ENCODE measurements at places on chromosomes 6 and 20. TPM values are rescaled to one million over a fixed set of nuclear protein-coding genes. Genes with fewer than 3 reads are reported as not detected.

ARG1 gene
- total RNA-seq = not detected

OR2B6 gene
- total RNA-seq = not detected

C6orf47 gene
- total RNA-seq = 26.5 TPM

DNA sequence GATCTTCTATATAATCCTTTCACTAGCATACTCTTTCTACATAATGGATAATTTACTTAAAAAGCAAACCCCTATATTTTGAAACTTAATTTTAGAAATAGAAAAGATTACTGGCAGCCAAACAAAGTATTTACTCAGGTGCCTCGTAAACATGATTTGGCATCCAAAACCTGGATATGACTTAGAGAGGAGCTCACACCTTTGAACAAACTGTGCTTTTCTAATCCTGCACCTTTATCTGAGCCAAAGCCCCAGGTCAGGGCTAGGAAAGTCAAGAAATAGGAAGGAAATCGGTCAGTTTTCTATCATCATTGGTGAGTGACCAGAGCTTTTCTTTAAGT, 170.9 kb downstream of the PHF3 start:
- no peak for DNase-seq
- H3K27ac ChIP-seq = no peak overlapping the region
- no peak overlapping the region for H3K4me3 ChIP-seq

DNA sequence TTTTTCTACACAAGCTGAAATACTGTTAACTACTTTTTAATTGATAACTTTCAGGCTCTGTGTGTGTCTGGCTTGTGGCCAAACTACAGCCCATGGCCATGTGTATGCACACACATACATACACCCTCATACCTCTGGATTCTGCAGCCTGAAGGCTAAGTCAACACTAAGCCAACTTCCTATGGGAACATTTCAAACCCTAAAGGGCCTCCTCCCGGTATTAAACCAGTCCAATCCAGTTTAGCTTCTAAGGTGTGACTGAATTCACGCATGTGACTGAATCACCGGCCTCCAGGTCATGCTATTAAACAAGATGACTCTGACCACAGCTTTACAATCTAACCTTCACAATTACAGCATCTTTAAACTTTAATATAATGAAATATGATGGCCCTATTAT, 20.7 kb upstream of the DST start:
- no peak for DNase-seq
- H3K27me3 ChIP-seq = no peaks in the 10 kb centered on the region

DNA sequence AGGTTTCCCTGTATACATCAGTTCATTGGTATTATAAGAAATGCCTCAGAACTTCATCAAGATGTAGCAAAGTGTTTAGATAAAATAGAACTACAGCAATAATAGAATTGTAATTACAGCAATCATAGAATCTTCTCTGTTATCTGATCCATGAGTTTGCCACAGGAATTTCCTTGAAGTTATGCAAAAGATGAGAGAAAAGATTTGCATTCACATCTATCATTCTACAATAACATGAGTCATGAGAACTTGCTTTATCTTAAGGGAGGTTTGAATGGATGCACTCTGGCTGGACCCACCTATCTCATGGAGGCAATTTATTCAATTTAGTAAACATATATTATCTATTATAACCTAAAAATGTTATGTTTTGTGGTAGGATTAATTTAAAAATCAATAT, 329.8 kb upstream of the EPHA7 start:
- no peaks in the 10 kb centered on the region for H3K36me3 ChIP-seq
- no peak overlapping the region for H3K27ac ChIP-seq
- H3K4me3 ChIP-seq = no peak overlapping the region
- no peak for DNase-seq

DNA sequence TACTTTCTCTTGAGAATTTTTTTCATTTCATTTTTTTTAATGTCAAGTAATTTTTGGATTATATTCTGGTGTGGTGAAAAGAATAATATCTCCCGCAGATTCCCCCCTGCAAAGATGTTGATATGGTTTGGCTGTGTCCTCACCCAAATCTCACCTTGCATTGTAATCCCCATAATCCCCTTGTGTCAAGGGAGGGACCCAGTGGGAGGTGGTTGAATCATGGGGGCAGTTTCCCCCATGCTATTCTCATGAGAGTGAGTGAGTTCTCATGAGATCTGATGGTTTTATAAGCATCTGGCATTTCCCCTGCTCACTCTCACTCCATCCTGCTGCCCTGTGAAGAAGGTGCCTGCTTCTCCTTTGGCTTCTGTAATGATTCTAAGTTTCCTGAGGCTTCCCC, 58.7 kb upstream of the PMEPA1 start:
- no peak overlapping the region for H3K4me3 ChIP-seq
- H3K27ac ChIP-seq = no peak overlapping the region
- H3K27me3 ChIP-seq = no peaks in the 10 kb centered on the region
- no peaks in the 10 kb centered on the region for H3K4me1 ChIP-seq
- H3K36me3 ChIP-seq = no peaks in the 10 kb centered on the region

DNA sequence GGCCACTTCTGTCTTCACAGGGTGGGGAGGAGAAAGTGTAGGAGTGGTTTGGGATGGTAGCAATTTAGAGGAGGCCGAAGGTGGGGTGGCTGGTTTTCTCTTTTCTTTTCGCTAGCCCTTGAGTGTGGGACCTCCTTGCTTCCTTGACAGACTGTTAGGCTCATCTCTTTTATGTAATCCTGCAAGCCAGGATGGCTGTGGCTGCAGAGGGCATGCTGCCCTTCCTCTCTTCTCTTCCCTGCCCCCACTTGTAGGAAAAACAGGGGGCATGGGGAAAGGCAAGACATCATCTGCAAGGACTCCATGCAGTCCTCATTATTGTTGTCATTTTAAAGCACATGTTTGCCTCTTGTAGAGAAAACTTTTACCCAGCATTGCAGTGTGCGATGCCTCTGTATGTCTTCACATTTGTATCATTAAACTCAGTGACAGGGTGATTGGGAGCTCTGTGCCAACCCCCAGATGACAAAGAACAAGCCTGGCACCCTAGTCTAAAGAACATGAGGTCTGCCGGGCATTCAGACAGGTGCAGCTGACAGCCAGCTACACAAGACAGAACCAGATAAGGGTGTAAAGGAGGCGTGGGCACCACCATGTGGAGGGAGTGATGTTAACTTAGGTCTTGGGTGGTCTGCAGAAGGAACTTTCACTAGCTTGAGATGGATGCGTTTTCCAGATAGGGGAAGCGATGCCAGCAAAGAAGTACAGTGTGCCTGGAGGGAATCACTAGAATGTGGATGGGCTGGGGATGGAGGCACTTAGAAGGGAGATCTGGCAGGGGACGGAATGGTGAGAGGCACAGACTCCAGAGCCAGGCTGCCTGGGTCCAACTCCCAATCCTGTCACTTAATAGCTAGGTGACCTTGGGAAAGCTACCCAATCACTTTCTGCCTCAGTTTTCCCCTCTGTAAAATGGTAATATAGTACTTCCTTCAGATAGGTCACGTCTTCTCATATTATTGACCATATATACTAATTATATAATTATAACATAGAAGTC, 207.6 kb downstream of the TBC1D7 start:
- no peak overlapping the region for H3K27ac ChIP-seq
- no peaks in the 10 kb centered on the region for H3K36me3 ChIP-seq
- peak; percentile 55 for DNase-seq
- H3K27me3 ChIP-seq = no peaks in the 10 kb centered on the region

GRCh38 chr6:158840465-158840864, 21.3 kb upstream of the EZR start:
- no peak overlapping the region for H3K27ac ChIP-seq
- no peaks in the 10 kb centered on the region for H3K27me3 ChIP-seq
- no peak for DNase-seq
- H3K4me1 ChIP-seq = no peaks in the 10 kb centered on the region

DNA sequence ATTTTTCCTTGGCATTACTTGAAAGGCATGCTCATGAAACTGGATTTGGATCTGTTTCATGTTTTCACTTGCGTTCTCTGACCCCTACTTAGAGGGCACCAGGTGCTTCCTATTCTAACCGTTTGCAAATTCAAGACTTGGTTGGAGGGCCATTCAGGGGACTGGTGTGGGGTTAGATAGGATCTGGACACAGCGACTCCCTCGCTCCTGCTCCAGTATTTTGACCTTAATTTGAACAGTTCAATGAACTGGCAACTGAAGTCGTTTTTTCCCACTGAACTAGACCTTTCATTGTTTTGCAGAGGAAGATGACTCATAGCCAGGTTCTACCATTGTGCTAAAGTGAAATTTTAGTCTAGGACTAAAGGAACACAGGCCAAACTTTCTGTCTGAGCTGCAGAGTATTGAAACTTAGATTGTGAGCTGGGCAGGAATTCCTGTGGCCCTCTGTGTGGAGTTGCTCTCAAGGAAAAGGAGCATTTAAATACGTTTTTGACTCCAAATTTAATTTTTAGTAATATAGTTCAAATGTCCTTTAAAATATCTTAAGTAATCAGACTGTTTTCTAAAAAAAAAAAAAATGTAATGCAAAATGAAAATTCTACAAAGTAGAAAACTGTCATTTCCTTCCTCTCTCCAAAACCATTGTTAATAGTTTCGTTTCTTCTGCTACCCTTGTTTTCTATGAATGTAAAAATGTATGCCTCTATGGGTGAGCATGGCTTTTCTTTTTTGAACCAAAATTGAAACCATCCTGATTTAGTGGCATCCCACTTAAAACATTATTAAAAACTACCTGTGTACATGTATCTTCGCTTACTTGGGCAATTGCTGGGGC, 64.8 kb downstream of the UTRN start:
- peak; percentile 62 for DNase-seq
- peak overlapping the region; percentile 65 for H3K27ac ChIP-seq
- no peak overlapping the region for H3K4me3 ChIP-seq
- H3K36me3 ChIP-seq = no peaks in the 10 kb centered on the region
- peaks cover 3% of the 10 kb centered on the region for H3K4me1 ChIP-seq

DNA sequence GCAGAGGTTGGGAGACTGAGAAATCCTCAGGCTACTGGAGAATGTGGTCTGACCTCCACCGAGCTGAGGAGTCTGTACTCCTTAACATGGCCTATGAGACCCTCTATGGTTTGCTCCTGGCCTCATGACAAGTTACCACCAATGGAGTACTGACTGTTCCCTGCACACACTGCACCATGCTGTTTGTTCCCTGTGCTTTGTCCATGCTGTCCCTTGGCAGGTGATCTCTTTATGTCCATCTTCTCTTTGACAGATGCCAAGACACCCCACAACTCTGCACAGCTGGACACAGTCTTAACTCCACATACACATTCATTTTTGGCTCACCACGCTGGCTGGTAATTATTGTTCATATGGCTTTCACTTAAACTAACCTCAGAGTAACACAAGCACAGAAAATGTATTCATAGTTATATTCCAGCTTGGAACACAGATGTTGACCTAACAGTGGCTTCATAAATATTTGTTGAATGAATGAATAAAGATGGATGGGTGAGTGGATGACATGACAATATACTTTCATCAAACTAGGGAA, 258.0 kb downstream of the ATXN1 start:
- H3K4me1 ChIP-seq = no peaks in the 10 kb centered on the region
- H3K36me3 ChIP-seq = no peaks in the 10 kb centered on the region
- H3K27ac ChIP-seq = no peak overlapping the region
- H3K4me3 ChIP-seq = no peak overlapping the region
- no peak for DNase-seq
- H3K27me3 ChIP-seq = no peaks in the 10 kb centered on the region

DNA sequence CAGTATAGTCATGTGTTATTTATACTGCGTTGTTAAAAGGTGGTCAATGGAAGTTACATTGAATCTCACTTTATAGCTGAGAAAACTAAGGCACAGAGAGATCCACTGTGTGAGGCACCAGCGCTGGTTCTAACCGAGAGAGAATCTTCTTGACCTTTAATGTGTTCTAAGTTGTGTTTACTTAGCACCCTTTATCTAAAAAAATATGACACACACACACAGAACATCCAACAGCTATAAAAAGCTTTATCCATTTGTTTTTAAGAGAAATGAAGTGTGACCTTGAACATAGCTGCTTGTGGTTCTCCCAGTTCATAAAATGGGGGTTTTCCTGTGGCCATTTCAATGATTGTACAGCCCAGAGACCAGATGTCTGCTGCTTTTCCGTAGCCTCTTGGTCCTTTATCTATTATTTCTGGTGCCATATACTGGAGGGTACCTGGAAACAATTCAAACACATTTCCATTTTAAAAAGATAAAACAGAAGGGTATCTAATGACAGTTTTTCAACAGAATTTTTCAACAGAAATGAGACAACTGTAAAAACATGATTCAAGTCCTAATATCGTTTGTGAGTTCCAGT, 54.8 kb upstream of the MAP7 start:
- H3K36me3 ChIP-seq = peaks cover 6% of the 10 kb centered on the region
- no peak overlapping the region for H3K27ac ChIP-seq
- DNase-seq = no peak
- H3K4me3 ChIP-seq = no peak overlapping the region
- H3K4me1 ChIP-seq = peaks cover 4% of the 10 kb centered on the region
- no peaks in the 10 kb centered on the region for H3K27me3 ChIP-seq
